NCI-H524 treated with DMSO at 0.1 percent for 48 hours (cell line): ENCODE measurements at places on chromosomes 1 and 21.

DNA sequence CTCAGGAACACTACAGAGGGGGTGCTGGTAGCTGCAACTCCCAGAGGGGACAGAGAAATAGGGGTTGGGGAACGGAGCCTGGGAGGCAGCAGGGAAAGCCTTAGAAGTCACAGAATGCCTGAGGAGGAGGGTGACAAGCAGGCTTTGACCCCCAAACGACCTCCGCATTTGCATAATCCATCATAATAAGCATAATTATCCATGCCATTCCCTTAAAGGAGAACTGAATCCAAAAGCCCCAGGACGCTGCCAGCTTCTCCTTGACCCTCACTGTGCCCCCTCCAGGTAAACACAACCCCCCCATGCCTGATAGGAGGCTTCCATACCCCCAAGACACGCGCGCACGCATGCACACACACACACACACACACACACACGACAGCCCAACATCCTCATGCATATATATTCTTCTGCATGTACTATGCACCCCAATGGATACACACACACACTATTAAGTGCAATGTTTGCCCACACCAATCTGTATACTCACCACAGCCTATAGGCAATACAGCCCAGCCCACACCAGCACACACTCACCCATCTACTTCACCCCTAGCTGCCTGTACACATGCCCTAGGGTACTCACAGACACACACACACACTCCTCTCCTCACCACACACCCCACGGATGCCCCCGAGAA, 27.8 kb downstream of the SDC3 start:
- peak; percentile 18 for DNase-seq

DNA sequence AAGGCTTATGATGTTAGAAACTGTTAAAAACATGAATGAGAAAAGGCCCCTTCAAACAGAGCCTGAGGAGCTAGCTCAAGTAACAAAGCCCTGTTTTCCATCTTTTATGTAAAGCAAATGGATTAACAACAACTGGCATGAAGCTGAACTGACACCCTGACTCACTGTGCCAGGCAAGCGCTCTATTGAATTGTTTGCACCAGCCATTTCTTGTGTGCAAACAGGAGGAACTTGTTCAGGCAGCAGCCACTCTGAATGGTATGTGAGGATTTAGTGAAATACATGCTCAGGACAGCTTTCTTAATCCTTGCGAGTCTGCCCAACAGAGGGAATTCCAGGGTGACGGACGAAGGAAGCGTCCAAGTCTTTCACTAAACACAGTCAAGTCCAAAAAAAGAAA, 291.1 kb upstream of the ADGRL2 start:
- DNase-seq, result no peak

DNA sequence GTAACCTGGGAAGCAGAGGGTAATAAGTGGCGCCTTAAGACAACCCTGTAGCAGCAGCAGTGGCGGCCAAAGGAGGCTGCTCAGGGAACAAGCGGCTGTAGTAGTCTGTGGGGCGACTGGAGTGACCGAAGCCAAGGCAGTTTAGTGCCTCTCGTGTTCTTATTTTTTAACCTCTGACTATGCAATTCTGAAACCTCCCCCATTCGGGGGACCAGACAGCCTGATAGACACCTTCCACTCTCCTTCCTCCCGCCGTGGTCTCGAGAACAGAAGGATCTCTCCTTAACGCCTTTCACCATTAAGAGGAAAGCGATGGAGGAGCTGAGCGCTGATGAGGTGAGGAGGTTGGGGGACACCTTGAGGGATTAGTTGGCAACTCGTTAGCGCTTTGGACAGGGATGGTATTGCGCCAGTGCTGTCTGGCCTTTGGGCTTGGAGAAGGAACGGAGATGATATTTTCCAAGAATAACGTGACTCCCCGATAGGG, 644 bp downstream of the UBE4B start:
- peak; percentile 25 for DNase-seq

GRCh38 chr1:78664763-78665162, 15.1 kb downstream of the IFI44 start:
- no peak for DNase-seq
